ENCODE measurements at places on chromosomes 2 and 18.

- DNase-seq, result no peak
These were observed 291.4 kb upstream of the RND3 start for GRCh38 chr2:150778828-150779227.

DNA sequence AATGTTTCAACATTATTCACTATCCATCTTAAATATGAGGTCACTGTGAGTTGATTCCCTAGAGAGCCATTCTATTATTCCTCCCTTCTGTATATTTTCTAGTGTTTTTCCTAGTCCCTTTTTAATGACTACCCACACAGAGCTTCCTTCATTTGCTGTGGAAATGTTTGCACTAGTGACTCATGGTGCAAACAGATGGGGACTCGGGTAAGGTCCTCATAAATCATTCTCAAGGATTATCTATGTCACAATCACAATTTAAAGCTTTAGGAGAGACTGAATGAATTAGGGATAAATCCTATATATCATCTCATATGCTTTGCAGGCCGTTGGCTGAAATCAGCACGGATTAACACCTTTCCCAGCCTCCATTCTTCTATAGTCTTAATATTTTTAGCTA lies 159.6 kb downstream of the DCC start:
- DNase-seq, result no peak

DNA sequence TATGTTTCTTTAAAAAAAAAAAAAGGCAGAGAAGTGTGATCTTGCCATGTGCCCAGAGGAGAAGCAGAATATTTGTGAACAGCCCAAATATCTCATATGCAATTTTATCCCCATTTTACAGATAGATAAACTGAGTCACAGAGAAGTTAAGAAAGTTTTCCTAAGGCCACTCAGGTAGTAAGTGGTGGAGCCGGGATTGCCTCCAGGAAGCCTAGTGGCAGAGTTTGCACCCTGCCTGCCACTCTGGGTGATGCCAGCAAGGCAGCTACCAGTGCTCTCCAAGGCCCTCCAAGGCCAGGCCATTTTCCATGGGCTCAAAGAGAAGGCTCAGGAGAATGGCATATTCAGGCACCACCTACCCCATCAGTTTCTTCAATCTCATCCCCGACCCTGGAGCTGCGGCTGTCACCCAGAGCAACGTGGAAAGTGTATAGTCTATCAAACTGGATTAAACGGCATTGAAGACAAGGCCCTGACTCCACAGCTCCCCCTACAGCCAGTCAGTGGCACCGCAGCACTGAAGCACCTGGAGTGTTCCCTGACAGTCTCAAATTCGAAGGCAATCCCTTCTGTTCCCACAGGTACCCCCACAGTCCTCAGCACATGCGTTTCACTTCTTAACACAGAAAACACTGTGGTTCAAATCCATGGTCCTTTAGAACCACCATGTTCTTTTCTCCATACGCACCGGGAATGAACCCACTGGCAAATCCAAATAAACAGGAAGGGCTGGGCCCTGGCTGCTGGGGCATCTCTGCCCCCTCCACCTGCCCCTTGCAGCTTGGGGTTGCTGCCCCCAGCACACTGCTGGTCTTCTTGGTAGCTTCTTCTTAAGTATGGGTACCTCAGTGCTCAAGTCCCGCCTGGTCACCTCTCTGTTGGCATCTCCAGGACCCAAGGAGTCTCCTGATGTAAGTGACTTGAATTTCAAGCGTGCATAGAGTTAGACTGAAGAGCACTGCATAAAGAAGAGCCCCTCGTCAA lies 175.3 kb downstream of the INHBB start:
- DNase-seq, result peak; percentile 5

GRCh38 chr18:44245019-44245418 lies 435.7 kb upstream of the SETBP1 start:
- no peak for DNase-seq

- DNase-seq, result no peak
These were observed 15.7 kb downstream of the ARHGAP15 start for GRCh38 chr2:143144813-143145455.

Measured in NCI-H1105 treated with DMSO at 0.1 percent for 48 hours (cell line).